ENCODE measurements at places on chromosomes 7 and 10.
A peak's percentile ranks its signal among the peaks of the same experiment; 100 is the strongest.

DNA sequence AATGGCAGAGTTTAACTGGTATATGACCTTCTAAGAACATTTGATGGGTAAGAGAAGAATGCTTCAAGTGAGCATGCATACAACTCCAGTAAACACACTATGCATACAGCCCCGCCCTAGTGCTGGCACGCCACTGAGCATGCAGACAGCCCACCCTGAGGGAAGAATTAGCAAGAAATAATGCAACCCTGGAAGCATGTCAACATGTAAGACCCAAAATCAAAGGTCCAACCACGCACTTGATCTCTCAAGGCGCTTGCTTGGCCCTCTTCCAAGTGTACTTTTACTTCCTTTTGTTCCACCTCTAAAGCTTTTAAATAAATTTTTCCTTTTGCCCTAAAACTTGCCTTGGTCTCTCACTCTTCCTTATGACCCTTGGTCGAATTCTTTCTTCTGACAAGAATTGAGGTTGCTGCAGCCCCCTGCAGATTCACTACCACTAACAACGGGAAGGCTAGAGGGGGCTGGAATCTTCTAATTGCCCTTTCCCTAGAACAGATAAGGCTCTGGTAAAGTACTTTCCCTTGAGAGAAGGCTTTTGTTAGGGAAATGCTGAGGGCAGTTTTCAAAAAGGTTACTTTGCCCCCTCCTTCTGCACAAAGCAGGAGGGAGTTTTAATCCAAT, 3.4 kb downstream of the FAM24B start:
- peaks cover 60% of the 10 kb centered on the region for H3K36me3 ChIP-seq
- H3K4me3 ChIP-seq = no peak overlapping the region
- H3K27ac ChIP-seq = no peak overlapping the region
- no peak for DNase-seq
- peaks cover 41% of the 10 kb centered on the region for H3K4me1 ChIP-seq
- no peaks in the 10 kb centered on the region for H3K27me3 ChIP-seq

DNA sequence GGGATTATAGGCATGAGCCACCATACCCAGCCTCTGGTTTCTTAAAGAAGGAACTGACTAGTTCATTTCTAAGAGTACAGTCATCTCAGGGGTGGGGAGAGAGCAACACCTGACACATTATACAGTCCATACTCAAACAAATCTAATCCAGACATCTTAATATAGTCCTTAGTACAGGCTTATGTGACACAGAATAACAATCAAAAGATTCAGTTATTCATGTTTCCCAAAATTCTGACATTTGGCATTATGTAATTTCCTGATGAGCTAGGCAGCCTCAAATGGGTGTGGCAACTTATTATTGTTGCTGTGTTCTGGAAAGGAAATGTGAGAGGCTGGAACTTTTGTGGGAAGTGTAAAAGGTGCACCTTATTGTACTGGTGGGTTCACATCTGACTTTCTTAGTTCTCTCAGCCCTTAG, 116.3 kb downstream of the WDFY4 start:
- no peak overlapping the region for H3K27ac ChIP-seq
- H3K4me1 ChIP-seq = peaks cover 58% of the 10 kb centered on the region
- peaks cover 4% of the 10 kb centered on the region for H3K36me3 ChIP-seq
- H3K27me3 ChIP-seq = no peaks in the 10 kb centered on the region
- DNase-seq = no peak
- H3K4me3 ChIP-seq = peak overlapping the region; percentile 74

DNA sequence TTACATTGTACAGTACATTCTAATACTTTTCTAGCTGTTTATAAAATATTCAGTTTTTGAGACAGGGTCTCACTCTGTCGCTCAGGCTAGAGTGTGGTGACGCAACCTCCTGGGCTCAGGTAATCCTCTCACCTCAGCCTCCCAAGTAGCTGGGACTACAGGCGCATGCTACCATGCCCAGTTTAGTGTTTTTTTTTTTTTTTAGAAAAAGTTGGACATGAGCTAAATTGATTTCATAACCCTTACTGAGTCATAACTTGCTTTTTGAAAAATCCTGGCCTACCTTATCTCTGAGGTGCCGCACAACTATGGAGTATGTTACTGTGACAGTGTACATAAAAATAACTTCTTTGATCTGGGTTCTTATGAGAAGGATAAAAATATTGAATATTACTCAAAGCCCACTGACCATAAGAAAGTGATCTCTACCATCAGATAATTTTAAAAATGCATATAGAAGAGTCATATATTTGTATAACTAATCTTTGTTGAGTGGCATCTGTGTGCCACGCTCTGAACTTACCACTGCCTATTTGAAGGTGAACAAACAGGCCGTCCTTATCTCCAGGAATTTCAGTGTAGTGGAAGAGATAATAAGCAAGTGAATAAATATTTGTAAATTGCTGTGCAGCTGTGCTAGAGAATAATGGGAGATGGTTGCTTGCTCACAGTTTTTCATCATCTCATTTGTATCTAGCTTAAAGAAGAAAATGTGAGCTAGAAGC, 73.2 kb downstream of the PPP1R9A start:
- no peak for DNase-seq
- no peak overlapping the region for H3K4me3 ChIP-seq
- no peaks in the 10 kb centered on the region for H3K4me1 ChIP-seq
- no peaks in the 10 kb centered on the region for H3K36me3 ChIP-seq
- no peaks in the 10 kb centered on the region for H3K27me3 ChIP-seq

GRCh38 chr10:131920693-131921092, 19.9 kb downstream of the PPP2R2D start:
- no peak for DNase-seq
- peaks cover 69% of the 10 kb centered on the region for H3K36me3 ChIP-seq
- no peaks in the 10 kb centered on the region for H3K27me3 ChIP-seq
- no peak overlapping the region for H3K4me3 ChIP-seq
- no peak overlapping the region for H3K27ac ChIP-seq
- peaks cover 48% of the 10 kb centered on the region for H3K4me1 ChIP-seq

DNA sequence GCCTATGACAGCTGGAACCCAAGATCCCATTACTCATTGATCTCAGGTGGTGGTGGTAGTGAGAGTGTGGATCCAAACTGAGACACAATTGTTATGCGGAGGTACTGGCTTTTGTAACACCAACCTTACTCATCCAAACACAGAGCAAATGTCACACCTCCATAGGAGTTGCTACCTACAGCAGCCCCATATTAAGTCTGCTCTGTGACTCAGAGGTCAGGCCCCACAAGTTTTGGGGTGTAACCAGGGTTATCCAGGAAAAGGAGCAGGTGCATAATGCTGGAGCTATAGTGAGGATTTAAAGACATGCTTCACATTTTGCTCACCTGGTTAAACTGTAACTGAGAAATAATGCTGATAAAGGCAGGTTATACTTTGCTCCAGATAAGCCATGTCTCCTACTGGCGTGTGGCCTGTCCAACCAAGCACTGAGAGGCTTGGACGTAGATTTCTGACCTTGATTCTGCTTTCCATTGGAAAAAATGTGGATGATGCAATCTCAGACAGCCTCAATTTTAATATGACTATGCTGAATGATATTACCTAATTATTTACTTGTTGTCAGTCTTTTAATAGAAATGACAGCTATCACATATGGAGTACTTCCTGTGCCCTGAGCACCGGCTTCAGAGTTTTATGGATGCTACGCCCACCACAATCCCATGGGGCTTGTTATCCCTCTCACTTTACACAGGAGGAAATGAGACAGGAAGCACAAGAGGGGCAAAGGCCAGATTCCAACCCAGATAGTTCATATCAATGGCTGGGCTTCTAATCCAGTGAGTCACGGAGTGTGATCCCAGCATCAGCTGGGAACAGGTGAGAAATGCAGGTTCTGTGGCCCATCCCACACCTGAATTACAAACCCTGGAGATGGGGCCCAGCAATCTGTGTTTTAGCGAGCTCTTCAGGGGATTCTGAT, 181.3 kb downstream of the CHN2 start:
- no peak overlapping the region for H3K4me3 ChIP-seq
- DNase-seq = no peak
- no peak overlapping the region for H3K27ac ChIP-seq
- no peaks in the 10 kb centered on the region for H3K27me3 ChIP-seq
- H3K4me1 ChIP-seq = no peaks in the 10 kb centered on the region

DNA sequence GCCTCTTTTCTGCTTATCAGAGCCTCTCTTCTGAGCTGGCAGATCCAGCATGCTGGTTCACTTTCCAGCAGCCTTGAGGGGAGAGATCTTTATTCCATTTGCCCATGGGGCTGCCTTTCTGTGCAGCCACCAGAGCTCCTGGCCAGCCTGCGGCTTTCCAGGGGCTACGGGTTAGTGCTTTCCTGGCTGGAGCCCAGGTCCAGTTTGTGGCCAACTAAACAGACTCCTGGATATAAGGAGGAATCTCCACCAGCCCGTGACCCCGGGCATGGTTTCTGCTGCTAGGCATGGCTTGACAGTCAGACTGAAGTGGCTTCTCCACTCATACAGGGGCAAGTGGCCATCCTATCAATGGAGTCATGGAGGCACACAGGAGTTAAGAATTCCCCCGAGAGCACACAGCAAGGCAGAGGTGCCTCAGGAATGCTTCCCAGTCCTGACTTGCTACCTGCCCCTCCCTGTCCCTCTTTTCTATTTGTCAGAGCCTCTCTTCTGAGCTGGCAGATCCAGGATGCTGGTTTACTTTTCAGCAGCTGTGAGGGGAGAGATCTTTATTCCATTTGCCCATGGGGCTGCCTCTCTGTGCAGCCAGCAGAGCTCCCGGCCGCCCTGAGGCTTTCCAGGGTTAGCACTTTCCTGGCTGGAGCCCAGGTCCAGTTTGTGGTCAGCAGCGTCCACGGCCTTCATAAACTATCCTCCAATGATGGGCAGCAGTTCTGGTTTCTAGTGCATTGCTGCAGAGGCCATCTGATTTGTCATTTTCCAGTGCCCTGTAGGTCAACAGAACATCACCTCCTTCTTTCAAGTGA, 35.9 kb downstream of the TSPAN15 start:
- H3K4me1 ChIP-seq = no peaks in the 10 kb centered on the region
- no peak overlapping the region for H3K4me3 ChIP-seq
- no peaks in the 10 kb centered on the region for H3K27me3 ChIP-seq
- H3K36me3 ChIP-seq = no peaks in the 10 kb centered on the region
- DNase-seq = no peak

- H3K27me3 ChIP-seq = no peaks in the 10 kb centered on the region
- peak; percentile 82 for DNase-seq
- H3K4me1 ChIP-seq = peaks cover 31% of the 10 kb centered on the region
- H3K36me3 ChIP-seq = peaks cover 8% of the 10 kb centered on the region
- no peak overlapping the region for H3K27ac ChIP-seq
These were observed 193.7 kb downstream of the RNLS start for GRCh38 chr10:88389456-88389855.

DNA sequence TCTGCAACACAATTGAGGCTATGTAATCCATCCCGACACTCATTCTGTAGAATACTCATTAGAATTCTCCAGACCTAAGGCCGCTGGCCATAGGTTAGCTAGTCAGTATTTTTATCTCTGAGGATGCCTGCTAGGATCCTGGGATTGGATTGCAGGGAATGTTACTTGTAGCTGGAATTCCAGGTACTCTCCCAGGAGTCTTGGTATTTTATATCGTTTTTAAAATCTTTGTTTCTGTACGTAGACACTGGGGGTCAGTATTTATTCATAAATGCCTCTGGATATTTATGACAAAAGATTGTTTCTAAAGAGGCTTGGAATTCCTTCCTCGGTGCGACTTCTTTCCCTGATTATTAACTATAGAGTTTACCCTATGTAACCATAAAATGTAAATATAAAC, 40.1 kb downstream of the BPGM start:
- no peak overlapping the region for H3K27ac ChIP-seq
- no peak for DNase-seq
- no peaks in the 10 kb centered on the region for H3K27me3 ChIP-seq
- H3K4me1 ChIP-seq = peaks cover 6% of the 10 kb centered on the region
- H3K4me3 ChIP-seq = no peak overlapping the region

GRCh38 chr7:104112623-104113022, 95.2 kb downstream of the ORC5 start:
- no peak overlapping the region for H3K27ac ChIP-seq
- no peaks in the 10 kb centered on the region for H3K4me1 ChIP-seq
- DNase-seq = no peak
- H3K4me3 ChIP-seq = no peak overlapping the region
- H3K27me3 ChIP-seq = peaks cover 11% of the 10 kb centered on the region

GRCh38 chr10:117762819-117763172, 220.2 kb downstream of the EMX2 start:
- no peak for DNase-seq
- no peak overlapping the region for H3K4me3 ChIP-seq
- H3K27ac ChIP-seq = no peak overlapping the region
- no peaks in the 10 kb centered on the region for H3K4me1 ChIP-seq

All from activated CD4-positive, alpha-beta T cell treated with anti-CD3 and anti-CD28 coated beads, Interleukin-2, amount 10 ng/mL, durations not matched to agents 24 days and 14 days (primary cell).